ENCODE measurements at places on chromosomes 5 and 9.

DNA sequence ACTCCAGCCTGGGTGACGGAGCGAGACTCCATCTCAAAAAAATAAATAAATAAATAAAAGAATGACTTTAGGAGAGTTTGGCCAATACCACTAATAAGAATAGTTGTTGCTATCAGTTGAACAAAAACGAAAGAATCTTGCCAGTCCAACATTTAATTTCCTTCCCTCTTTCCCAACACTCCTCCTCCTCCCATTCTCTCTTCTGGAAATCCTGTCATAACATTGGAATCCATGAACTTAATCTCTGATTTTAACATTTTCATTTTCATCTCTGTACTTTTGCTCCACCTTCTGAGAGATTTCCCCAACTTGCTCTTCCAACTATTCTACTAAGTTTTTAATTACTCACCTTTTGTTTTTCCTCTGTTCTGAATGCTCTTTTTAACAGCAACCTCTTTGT lies 42.8 kb upstream of the CDK20 start:
- DNase-seq = no peak

GRCh38 chr9:16683326-16683725 lies 187.1 kb downstream of the BNC2 start:
- DNase-seq = no peak

DNA sequence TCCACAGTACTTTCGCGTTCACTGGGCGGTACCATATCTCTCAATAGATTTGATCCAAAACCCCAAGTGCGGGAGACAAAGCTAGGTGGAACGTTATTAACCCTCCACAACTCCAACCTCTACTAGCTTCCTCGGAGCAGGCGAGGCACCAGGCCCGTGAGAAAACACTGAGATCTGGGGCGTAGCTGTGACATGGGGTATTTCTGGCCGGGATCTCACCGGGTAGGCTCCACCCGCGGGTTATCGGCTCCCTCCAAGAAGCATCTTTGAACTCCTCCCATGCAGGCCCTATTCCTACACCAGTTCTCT lies 350 bp upstream of the SLC25A46 start:
- DNase-seq = no peak

DNA sequence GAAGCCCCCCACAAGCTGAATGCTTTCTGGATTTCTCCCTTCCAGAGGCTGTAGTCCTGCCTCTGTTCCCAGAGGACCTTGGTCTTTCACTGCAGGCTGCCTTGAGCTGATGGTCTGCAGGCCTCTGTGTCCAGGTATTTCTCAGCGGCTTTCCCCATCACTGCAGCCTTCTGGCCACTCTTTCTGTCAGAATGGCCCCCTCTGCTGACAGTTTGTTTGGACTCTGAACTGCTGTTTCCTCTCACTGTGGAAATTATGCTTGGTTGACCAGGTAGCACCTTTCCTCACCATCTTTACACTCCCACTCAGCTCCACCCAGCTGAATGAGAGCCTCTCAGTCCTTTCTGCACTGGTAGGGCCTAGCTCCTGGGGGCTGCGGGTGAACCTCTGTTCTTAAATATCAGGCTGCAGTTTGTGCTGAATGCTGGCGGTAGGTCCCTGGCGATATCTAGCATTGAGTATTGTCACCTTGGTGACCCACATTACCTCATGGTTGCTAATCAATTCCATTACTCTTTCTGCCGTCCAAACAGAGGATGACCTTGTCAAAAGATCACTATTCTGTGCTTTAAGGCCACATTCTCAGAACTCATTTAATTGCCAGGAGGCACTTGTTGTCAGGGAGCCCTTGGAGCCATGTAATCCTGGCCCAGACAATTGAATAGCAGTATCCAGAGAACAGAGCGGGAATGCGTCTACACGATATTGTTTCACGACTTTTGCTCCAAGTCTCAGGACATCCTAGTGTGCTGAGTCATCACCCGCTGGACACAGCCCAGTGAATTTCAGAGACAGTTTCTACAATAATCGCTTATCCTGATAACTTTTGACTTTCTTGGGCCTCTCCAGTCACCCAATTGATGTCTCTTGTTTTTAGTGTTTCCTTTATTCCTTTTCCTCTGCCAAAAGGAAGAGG lies 230.2 kb downstream of the TENT4A start:
- DNase-seq = no peak

GRCh38 chr5:127322403-127322802 lies 31.8 kb downstream of the MEGF10 start:
- DNase-seq = no peak

DNA sequence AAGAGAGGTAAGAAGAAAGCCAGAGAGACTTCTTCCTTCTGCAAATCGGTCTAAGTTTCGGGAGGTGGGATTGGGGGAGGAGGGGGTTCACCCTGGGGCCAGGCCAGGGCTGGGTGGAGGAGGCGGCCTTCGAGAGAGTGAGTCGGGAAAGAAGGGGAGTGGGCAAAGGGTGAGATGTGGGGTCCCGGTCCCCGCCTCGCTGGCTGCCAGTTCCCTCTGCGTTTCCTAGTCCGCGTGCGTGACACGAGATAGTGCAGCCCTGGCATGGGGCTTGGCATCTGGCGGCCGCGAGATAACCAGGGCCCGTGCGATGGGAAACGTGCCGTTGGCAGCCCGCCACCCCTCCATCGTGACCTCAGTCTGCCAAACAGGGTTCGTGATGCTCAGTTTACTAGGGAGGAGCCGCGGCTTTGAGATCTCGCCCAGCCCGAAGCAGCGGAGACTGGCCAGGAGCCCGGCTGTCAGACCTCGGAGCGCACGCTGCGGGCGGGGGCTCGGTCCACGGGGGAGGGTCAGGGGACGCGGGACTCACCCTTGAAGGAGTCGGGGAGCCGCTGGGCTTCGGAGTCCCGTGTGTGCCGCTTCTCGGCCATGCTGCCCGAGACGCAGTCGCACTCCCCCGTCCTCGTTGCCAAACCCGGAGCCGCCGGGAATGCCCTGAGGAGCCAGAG lies at the start of gene STOM:
STOM (minus strand) TSS at position 656 of the 671 bp plus-strand sequence; CDS start at position 593, 63 bp downstream.
- peak; percentile 51 for DNase-seq

GRCh38 chr5:16480821-16481538 lies 15.4 kb upstream of the ZNF622 start:
- no peak for DNase-seq

GRCh38 chr9:110844121-110844520 lies 175.5 kb downstream of the MUSK start:
- DNase-seq = no peak

DNA sequence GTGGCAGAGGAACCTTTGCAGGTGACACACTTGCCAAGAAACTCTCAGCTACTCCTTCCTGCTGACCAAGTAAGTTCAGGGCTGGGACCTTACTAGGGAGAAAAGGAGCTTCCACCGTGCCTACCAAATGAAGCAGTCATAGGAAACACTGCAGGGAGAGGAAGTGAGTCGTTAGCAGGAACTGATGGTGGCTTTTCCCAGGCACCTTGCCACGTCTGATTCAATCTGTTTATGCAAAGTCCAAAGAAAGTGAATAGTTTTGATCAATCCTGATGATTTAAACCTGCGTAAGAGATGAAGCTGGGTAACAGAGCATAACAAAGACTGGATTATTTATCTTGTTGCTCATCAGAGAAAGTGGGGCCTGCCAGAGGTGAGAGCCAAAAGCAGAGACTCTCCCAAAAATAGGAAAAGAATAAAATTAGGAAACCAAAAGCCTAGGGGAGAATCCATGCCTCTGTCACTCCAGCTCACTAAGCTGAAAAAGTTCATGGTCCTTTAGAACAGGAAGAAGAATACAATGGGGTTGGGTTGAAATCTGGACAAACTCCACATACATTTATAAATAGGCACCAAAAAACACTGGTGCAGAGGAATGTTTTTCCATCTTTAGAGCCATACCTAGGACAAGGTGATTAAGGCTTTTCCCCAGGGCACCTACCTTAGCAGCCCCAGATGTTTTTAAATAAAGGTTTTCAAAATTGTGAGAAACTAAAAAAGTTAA lies 9.3 kb upstream of the PFDN1 start:
- no peak for DNase-seq

- no peak for DNase-seq
Observed at GRCh38 chr9:120569556-120569955, 10.4 kb downstream of the CDK5RAP2 start.

- no peak for DNase-seq
Observed at GRCh38 chr5:68426586-68426985, 211.0 kb downstream of the PIK3R1 start.

- no peak for DNase-seq
Observed at GRCh38 chr5:154086641-154087040, 47.9 kb downstream of the MFAP3 start.

DNA sequence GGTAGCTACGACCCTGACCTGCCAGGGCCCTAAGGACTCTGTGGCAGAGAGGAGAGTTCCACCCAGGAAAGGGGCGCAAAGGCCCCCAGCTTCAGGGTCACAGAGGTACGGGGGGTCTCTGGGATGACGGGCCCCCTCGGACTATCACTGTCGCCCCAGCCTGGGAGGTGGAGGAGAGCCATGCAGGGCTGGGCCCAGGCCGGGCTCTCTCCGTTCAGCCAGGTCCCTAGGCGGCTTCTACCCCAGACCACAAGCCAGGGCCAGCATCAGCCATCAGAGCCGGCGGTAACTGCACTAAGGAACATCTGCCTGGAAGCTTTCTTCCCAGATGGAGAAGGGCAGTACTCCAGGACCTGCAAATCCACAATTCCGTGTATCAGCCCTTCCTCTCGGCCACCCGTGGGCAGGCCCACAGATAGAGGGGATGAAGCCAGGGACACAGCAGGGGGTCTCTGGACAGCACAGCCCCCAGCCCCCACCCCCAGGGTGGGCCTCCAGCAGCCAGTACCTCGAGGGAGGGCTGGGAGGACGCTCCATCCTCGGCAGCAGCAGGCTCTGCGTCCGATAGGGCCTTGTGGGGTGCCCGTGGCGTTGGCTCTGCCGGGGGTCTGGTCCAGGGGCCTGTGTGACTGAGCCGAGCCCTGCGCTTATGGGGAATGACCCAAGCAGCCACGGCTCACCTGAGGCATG lies 38.4 kb downstream of the NACC2 start:
- no peak for DNase-seq

DNA sequence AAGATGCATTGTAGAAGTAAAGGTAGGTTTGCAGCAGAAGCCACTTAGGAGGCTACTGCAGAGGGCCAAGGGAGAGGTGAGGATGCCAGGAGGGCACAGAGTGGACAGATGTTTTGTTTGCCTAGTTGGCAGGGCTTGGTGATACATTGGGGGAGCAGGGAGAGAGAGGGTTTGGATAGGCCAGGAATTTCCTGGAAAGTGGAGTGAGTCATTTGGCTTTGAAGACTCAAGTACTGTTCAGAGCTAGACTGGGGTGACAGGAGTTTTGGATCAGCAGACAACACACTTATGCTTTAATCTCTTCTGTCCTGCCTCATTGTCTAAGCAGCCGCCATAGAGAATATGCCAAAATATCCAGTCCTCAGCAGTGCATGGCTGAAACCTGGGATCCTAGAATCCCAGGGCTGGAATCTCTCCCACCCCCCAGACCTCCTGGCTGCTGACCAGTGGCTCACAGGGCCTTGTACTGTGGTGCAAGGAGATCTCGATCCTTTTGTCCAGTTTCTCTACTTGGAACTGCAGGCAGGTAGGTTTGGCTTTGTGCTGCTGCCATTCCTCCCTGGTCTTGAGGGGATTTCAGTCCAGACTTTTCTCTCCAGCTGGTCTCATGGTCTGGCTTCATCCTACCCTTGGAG lies 11.0 kb downstream of the TMEM268 start:
- DNase-seq = no peak

DNA sequence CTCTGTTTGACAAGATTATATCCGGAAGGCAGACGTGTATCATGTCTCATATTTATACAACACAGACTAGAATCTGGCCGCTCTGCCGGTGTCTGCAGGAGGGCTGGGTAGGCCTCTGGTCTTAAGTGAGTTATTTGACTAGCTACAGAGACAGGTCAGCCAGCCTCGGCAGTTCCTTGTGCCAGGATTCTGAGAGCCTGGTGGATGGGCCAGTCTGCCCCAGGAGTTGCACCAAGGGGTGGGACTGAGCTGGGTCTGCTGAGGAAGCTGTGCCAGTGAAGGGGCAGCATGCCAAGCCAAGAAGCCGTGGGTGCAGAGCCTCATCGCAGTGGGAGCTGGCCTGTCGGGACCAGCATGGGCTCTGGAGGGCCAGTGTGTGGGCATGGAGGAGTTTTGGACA lies 7.1 kb downstream of the SNX18 start:
- no peak for DNase-seq

DNA sequence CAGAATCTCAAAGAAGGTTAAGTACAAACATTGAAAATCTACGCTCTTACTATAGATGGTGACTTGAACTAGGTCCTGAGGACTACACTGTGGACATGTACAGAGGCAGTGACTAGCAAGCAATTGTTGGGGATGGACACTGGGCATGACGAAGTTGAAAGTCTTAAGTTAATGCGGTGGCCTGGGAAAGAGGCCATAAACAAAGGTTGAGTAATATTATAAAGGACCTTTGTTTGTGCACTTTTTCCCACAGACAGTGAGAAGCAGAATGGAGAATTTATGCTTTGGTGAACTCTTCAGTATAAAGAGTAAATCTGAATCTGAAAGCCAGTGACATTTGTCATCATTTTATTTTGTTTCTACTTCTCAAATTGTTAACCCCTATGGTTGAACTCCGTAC lies 15.3 kb downstream of the ALDH1A1 start:
- DNase-seq = no peak

DNA sequence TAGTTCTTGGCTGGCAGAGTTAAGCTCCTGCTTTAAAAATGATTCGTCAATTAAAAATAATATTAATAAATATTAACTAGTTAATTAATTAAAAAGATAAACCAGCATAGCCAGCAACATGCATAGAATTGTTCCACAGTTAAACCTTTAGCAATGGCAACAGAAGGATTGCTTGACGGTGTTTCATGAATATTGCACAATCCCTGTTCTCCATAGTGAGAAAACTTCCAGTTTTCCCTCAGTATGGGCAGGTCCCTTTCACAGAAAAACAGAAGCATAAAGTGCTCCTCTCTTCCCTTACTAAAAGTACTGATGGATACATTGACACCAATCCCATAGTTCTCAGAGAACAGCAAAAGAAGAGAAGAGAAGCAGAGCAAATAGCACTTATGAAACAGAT lies 71.4 kb upstream of the CAST start:
- no peak for DNase-seq
